ENCODE measurements at places on chromosomes 11 and 22.
A peak's percentile ranks its signal among the peaks of the same experiment; 100 is the strongest.

DNA sequence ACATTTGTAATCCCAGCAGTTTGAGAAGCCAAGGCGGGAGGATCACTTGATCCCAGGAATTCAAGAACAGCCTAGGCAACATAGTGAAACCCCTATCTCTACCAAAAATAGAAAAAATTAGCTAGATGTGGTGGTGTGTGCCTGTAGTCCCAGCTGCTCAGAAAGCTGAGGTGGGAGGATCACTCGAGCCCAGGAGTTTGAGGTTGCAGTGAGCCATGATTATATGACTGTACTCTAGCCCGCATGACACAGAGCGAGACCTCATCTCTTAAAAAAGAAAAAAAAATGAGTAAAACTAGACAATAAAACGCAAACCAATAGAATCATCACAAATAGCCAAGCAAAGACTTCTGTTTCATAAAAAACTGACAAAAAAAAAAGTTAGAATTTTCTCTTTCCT lies 21.8 kb downstream of the NUCB2 start:
- no peak for DNase-seq

- no peak for DNase-seq
These were observed 40.3 kb downstream of the PARVG start for GRCh38 chr22:44220727-44221680.

DNA sequence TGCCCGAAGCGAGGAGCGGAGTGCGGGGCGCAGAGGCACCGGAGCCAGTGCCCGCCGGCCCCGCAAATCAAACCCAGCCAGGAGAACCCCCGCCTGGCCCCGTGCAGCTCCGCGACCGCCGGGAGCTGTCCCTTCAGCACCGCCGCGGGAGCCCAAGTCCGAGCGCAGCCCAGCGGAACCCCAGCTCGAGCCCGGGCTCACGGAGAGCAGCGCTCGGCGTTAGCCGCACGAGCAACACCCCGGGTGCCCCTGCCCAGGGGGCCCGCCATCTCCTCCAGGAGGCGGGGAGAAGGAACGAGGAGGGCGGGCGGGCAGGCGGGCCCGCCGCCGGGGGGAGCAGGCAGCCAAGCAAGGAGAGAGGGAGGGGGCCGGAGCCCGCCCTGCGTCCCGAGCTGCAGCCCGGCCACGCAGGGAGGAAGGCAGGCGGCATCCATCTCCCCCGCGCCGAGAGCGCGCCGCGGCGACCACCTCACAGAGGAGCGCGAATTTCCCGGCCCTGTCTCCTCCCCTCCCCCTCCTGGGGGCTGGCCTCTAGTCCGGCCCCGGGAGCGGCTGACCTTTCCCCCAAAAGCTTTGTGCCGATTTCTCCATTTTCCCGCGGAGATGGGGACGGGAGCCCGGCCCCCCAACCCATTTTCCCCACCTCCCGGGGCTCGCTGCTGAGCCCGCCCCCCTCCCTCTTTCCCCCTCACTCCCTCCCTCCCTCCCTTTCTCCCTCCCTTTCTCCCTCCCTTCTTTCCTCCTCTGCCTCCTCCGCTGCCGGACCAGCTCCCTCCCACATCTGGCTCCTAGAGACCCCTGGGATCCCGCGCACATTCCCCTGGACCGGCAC lies 621 bp downstream of the KCNC1 start:
- DNase-seq: peak; percentile 68

GRCh38 chr11:9459667-9460321 lies 1.0 kb upstream of the ZNF143 start:
- peak; percentile 43 for DNase-seq

DNA sequence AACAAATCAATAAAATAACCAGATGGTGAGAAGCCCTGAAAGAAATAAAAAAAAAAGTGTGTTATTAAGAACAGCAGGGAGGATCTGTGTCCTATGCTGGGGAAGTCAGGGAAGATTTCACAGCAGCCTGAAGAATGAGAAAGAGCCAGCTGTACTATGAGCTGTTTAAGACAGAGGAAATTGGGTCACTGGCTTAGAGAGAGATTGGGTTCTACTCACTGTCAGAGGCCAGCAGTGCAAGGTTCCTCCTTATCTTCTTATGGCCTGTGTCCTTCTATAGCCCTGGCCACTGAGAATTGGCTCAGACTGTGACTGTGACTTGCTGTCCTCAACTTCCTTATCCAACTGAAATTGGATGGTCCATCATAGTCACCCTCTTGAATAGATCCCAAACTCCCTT lies 54.8 kb upstream of the FDX1 start:
- no peak for DNase-seq
